ENCODE measurements at places on chromosomes 2 and 18. TPM values are rescaled to one million over a fixed set of nuclear protein-coding genes. Genes with fewer than 3 reads are reported as not detected.

The GCG gene
- total RNA-seq, result not detected

The MERTK gene
- 5.7 TPM for total RNA-seq

The RUFY4 gene
- total RNA-seq, result 0.27 TPM

The IL1R2 gene
- 0.52 TPM for total RNA-seq

The CIB4 gene
- not detected for total RNA-seq

The NAT8 gene
- not detected for total RNA-seq

The HTRA2 gene
- total RNA-seq, result 36.2 TPM

The FMNL2 gene
- 28.1 TPM for total RNA-seq

The CYS1 gene
- 3.7 TPM for total RNA-seq

The AOX1 gene
- total RNA-seq, result 0.71 TPM

The WBP1 gene
- 64.7 TPM for total RNA-seq

The RNMT gene
- total RNA-seq, result 58.0 TPM

The TXNDC2 gene
- 0.12 TPM for total RNA-seq

DNA sequence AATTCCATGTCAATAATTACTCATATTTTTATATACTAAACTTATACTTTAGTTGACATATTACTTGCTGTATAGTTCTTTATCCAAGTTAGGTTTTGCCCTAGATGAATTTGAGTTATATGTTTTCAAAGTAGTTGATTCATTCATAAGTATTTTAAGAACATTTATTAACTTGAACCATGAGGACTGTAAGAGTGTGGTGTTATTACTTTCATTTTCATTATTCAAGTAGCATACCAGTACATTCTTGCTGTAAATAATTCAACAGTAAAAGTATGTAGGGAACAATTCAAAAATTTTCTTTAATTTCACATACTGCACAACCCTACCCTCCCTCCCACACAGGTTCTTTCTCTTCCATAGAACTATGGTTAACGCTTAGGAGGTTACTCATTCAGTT is 75.4 kb downstream of the ANKRD12 start:
- H3K27me3 ChIP-seq, result no peaks in the 10 kb centered on the region
- peaks cover 4% of the 10 kb centered on the region for H3K36me3 ChIP-seq
- H3K27ac ChIP-seq, result no peak overlapping the region
- DNase-seq, result no peak
- H3K4me1 ChIP-seq, result no peaks in the 10 kb centered on the region

GRCh38 chr2:235098736-235099494 is 147.1 kb downstream of the SH3BP4 start:
- no peak for DNase-seq
- H3K27ac ChIP-seq, result no peak overlapping the region
- H3K4me1 ChIP-seq, result no peaks in the 10 kb centered on the region
- no peaks in the 10 kb centered on the region for H3K36me3 ChIP-seq

- no peaks in the 10 kb centered on the region for H3K36me3 ChIP-seq
- no peak overlapping the region for H3K27ac ChIP-seq
- H3K27me3 ChIP-seq, result no peaks in the 10 kb centered on the region
- H3K4me3 ChIP-seq, result no peak overlapping the region
These were observed 250.3 kb upstream of the EPHA4 start for GRCh38 chr2:221822416-221822815.

DNA sequence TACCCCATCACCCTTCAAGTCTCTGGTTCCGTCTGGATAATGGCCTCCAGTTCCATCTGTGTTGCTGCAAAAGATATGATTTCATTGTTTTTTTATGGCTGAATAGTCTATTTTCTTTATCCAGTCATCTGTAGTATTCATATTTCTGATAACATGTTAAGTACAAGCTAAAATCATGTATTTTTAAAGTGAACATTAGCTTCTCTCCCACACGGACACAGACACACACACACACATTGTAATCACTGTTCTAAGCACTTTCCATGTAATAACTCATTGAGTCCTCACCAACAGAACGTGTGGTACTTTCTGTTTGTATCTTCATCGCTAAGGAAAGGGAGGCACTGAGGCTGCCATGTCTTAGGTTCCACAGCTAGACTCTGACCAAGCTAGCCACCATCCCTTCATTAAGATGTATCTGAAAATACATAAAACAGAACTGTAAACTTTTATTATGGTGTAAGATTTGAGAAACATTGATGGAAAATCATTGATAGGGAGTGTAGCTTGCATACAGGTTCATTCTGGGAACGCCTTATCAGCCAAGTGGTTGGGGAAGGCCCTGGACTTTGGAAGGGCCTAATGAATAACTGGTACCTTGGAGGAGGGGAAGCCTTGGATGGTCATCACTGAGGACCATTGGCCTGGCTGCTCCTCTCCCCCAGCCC is 8.1 kb downstream of the NCK2 start:
- H3K4me1 ChIP-seq, result no peaks in the 10 kb centered on the region
- DNase-seq, result no peak
- H3K27me3 ChIP-seq, result no peaks in the 10 kb centered on the region
- no peak overlapping the region for H3K27ac ChIP-seq
- H3K4me3 ChIP-seq, result no peak overlapping the region

DNA sequence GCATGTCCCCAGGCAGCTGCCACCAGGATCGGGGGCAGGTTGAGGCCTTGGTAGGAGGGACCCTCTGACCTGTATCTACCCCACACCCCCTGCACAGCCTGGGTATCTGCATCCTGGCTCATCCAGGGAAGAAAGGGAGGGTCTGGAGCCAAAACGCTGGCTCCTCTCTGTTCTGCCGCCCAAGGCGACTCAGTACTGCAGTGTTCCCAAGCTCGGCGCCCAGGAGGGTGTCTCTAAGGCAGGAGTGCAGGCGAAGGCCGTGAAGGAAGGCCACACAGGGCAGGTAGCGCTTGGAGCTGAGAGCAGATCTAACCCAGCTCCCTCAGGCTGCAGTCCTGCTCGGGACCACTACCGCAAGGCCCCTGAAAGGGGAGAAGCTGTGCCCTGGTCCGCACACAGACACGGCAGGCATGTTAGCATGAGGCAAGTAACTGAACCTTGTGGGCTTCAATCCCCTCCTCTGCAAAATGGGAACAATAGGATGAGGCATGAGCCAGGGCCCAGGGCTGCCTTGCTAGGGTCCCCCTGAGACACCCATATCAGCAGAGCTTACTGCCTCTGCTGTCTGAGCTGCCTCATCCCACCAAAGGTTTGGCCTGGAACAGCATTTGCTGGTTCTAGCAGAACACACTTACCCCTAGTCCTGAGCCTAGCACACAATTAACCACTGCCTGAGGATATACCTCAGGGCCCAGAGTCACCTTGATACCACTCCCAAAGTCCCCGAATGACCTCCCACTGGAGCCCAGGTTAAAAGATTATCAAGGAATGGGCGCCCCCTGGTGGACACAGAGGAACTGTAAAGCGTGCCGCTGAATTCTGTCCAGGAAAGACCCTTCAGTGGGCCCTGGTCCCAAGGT is 6.5 kb downstream of the PTMA start:
- peak; percentile 38 for DNase-seq
- H3K27me3 ChIP-seq, result no peaks in the 10 kb centered on the region
- peak overlapping the region; percentile 68 for H3K27ac ChIP-seq

DNA sequence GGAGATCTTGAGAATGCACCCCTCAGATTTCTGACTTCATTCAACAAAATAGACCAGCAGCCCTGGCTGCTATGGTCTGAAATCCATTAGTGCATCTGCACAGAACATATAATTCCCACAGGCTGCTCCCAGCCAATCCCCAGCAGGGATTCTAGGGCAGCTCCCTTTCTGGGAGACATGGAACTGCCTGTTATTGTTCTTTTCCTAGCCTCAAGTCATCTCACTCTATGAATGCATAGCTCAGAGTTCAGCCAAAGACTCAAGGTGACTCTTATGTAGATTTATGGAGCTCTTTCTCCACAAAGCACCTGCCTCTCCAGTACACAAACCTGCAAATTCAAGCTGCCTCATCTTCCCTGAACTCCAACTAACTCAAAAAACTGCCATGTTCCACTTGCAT is 241.9 kb downstream of the WDPCP start:
- H3K4me1 ChIP-seq, result no peaks in the 10 kb centered on the region
- no peak overlapping the region for H3K27ac ChIP-seq
- no peaks in the 10 kb centered on the region for H3K27me3 ChIP-seq
- no peak overlapping the region for H3K4me3 ChIP-seq

DNA sequence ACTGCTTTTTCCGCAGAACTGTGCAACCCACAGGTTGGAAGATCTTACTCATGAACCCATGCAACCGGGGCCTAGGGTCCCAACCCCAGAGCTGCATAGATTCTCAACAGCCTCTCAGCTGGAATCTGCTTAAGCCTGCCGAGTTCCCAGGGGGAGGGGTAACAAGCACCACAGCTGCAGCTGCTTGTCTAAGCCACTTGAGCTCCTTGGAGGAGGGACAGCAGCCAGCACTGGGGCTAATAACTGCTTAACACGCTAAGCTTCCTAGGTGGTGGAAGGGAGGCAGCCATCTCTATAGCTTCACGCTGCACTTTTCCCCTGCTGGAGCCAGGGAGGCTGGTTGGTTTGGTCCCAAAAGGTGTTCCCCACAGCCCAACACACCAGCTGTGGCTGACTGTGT is 311.6 kb downstream of the DSC3 start:
- no peak overlapping the region for H3K4me3 ChIP-seq
- no peaks in the 10 kb centered on the region for H3K4me1 ChIP-seq
- DNase-seq, result no peak
- H3K27me3 ChIP-seq, result no peaks in the 10 kb centered on the region

GRCh38 chr2:31204783-31205182 is 12.5 kb downstream of the CAPN14 start:
- H3K4me3 ChIP-seq, result no peak overlapping the region
- no peaks in the 10 kb centered on the region for H3K36me3 ChIP-seq
- H3K27me3 ChIP-seq, result peaks cover 19% of the 10 kb centered on the region
- DNase-seq, result no peak
- H3K27ac ChIP-seq, result no peak overlapping the region

DNA sequence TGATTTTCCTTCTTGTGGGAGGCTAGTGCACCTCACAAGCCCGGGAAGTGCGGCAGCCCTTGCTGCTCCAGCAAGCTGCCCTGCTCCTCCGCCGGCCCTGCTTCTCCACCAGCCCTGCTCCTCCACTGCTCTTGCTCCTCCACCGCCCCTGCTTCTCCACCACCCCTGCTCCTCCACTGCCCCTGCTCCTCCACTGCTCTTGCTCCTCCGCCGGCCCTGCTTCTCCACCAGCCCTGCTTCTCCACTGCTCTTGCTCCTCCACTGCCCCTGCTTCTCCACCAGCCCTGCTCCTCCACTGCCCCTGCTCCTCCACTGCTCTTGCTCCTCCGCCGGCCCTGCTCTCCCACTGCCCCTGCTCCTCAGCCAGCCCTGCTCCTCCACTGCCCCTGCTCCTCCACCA is 95.6 kb downstream of the NDUFA10 start:
- no peaks in the 10 kb centered on the region for H3K36me3 ChIP-seq
- H3K4me1 ChIP-seq, result peaks cover 4% of the 10 kb centered on the region
- DNase-seq, result no peak
- no peak overlapping the region for H3K27ac ChIP-seq
- H3K4me3 ChIP-seq, result no peak overlapping the region
- H3K27me3 ChIP-seq, result no peaks in the 10 kb centered on the region

DNA sequence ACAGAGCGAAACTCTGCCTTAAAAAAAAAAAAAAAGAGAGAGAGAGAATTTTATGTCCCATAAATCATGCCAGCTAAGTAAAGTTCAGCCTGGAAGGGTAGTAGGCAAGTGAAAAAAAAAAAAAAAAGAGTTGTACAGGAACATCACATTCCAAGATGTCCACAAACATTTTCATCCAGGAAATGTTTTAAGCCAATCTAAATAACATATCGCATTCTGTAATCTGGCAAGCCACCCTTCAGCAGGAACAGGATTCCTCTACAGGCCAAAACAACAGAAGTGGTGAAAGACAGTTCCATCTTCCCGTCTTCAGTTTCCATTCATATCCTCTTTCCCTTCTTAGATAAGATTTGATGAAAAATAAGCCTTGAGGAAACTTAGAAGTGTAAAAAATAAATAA is 1108.1 kb upstream of the DDX18 start:
- no peak for DNase-seq
- H3K27ac ChIP-seq, result no peak overlapping the region
- H3K27me3 ChIP-seq, result no peaks in the 10 kb centered on the region
- H3K4me3 ChIP-seq, result no peak overlapping the region
- H3K4me1 ChIP-seq, result no peaks in the 10 kb centered on the region

- H3K4me1 ChIP-seq, result no peaks in the 10 kb centered on the region
- peaks cover 5% of the 10 kb centered on the region for H3K27me3 ChIP-seq
- no peak overlapping the region for H3K4me3 ChIP-seq
- H3K27ac ChIP-seq, result no peak overlapping the region
These were observed 176.4 kb upstream of the REV1 start for GRCh38 chr2:99666256-99666655.

DNA sequence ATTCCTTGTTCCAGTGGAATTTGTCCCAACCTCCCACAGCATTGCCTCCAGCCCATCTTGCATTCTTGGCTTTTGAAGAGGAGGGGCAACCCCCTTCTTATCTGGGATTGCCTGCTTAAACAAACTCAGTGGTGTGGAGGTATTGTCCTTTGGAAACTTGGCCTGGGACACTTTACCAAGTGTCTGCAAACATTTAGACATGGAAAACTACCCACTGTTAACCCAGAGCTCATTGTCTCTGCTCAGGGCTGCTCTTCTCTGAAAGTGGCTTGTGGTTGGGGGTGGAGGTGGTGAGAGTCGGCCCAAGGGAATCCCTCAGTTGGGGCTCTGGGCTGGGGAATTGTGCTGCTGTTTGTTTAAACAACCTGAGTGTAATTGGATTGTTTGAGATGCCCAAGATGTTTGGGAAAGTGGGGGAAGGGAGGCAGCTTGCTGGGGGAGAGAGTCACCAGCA is 178.3 kb upstream of the GATA6 start:
- H3K27me3 ChIP-seq, result no peaks in the 10 kb centered on the region
- no peak for DNase-seq
- no peak overlapping the region for H3K4me3 ChIP-seq

DNA sequence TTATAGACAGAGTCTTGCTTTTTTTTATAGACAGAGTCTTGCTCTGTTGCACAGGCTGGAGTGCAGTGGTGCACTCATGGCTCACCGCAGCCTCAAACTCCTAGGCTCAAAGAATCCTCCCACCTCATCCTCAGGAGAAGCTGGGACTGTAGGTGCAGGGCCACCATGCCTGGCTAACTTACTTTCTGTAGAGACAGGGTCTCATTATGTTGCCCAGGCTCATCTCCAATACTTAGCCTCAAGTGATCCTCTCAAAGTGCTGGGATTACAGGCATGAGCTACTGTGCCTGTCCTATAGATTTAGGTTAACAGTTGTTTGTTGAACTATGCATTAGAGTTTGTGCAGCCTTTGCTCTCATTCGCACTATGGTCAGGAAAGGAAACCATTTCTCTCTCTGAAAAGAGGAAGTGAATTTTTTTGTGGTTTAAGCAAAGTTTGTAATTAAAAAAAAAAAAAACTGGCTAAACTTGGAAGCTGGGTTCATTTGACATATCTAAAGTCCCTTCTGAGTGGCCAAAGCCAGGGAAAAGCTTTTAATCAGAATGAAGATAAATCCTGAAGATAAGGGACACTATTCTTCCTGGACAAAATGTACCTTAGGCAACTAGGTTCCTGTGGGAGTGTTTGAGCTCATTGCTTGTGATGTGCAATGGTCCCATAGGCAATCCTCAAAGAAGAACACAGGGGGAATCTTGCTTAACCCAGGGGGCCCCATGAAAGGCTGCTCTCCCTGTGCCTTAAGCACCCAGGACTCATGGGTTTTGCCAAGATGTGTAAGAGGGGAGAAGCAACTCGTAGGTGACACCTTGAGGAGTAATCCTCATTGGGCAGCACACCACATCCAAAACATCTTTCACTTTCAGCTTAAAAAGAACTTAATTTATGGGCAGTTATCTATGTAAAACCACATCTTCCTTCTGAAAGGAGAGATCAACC is 201.7 kb downstream of the MREG start:
- H3K4me1 ChIP-seq, result no peaks in the 10 kb centered on the region
- H3K27me3 ChIP-seq, result no peaks in the 10 kb centered on the region
- no peak for DNase-seq
- no peaks in the 10 kb centered on the region for H3K36me3 ChIP-seq
